ENCODE measurements at places on chromosomes 16 and 17.
A peak's percentile ranks its signal among the peaks of the same experiment; 100 is the strongest.

DNA sequence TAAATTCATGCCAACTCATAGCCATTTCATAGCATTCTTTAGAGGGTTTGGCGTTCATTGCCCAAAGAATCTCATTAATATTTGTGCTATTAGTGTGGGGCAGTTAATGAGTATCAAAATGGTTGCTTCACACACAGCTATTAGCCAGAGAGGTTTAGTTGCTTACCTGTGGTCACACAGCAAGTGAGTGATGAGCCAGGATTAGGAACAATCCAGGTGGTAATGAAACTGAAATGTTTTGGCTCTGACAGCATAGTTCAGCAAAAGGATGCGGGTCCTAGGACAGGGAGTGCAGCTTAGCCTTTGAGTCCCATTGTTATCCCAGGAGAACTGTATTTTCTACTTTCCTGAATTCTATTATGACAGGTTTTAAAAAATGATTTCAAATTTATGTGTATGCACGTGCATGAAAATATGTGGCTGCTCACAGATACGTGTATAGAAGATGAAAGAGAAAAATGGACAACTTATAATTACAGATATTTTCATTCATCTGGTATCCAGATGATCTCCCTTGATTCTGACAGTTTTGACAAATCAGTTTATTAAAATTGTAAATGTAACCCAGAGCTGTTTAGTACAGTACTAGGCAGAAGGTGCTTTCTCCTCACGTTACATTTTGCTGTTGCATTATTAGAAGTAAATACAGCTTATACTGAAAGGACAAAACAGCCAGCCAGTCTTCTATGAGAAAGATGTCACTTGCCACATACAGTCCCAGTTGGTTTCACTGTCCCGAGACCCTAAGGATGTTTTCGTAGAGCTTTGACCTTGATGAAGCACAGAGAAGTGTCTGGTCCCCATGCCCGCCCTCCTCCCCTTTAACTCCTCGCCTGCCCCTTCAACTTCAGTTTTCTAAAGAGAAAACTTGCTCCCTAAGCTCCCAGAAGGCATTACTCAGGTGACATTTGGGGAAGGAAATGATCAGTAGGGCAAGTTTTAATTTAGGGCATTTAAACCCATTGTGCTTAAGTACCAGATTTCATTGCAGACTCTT is 99.8 kb upstream of the TBX2 start:
- no peak for DNase-seq

DNA sequence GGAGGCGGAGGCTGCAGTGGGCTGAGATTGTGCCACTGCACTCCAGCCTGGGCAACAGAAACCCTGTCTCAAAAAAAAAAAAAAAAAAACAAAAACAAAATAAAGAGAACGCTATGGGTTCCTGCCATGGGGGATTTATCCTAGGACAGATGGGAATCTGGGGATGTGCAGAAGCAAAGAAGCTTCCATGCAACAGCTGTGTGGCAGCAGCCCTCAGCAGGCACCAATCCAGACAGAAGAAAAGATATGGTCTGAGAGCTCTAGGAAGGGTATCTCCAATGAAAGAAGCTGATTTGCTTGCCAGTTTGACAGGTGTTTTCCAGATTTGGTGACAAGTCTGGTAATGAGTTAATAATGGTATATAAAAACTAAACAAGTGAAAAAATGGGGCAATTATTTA is 11.6 kb downstream of the MYO19 start:
- DNase-seq, result no peak

GRCh38 chr16:57564571-57565270 is 22.3 kb downstream of the ADGRG5 start:
- no peak for DNase-seq

DNA sequence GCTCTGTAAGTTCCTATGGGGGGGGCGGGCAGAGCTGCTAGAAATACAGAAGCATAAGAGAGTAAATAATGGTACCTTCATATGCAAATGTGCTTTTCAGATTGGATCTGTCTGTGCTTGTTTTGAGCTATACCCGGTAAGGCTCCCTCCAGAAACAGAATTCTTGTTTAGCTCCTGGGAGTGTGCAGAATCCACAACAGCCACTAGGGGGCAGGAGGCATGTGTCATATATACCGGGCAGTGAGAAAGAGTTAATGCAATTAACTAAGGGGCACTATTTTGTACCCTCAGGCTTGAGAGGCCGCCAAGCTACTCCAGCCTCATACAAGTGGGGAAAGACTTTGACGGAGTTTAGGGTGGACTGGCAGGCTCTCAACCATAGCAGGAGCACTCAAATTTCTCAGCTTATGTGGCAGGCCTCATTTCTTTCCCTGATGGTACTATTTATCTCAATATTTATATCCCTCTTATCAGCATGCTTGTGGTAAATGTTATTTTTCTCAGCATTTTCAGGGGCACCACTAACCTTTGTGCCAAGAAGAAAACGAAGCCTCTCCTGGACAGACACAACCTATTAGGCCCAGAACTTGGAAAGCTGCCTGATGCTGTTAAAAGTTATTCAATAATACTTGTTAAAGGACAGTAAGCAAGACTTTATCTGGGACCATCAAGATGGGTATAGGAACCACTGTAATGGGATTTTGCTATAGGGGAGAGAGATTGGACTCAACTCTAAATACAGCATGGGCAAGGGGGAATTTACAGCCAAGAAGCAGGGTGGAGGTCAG is 10.7 kb upstream of the CENPV start:
- peak; percentile 60 for DNase-seq

DNA sequence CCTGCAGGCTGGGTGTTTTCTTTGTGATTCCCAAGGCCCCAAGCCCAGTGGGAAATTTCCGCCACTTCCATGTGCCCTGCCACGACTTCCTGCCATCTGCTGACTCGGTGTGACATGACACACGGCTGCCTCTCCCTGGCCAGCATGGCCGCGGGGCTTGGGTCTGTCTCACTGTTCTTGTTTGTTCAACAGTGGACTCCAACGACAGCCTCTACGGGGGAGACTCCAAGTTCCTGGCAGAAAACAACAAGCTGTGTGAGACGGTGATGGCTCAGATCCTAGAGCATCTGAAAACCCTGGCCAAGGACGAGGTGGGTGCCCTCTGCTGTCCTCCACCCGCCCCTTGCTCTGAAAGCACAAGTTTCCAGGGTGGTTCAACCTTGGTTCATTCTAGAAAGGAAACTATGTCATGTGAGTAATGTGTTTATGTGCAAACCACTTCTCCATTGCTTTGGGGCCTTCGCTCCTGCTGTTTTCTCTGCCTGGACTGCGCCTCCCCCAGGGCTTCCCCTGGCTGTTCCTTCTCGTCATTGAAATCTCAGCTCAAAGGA is 26.8 kb downstream of the KNOP1 start:
- DNase-seq, result no peak

DNA sequence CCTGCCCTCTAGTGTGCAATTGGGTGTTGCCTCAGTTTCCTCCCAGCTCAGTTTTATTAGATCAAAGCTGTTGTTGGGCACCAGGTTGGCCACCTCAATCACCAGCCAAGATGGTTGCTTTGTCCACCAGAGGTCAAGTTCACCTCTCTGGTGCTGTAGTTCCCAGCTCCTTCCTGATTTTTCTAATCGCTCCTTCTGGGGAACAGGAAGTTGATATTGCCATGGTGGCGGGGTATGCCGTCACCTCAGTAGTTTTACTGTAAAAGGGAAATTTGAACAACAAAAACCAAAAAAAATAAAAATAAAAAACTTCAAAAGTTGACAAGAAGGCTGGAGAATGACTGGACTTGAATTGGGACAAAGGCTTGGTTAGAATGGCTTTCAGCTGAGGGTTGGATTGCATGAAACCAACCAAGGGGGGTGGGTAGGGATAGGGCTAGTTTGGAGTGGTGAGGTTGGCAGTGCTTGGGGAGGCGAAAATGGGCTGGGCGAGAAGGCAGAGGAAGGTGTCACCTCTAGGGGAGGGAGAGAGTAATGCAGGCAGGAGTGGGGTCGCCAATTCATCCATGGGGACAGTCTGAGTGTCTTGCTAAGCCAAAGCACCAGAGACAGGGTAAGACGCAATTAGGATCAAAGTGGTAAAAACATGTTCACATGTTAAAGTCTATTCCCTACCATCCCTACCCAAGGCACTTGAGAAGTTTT is 6.2 kb downstream of the EFNB3 start:
- no peak for DNase-seq

- DNase-seq, result no peak
Measured at GRCh38 chr16:60279061-60279665, 1545.0 kb upstream of the GOT2 start.

Measured in activated CD8-positive, alpha-beta memory T cell treated with anti-CD3 and anti-CD28 coated beads for 4 hours (primary cell).